ENCODE measurements at places on chromosomes 12 and 14. TPM values are rescaled to one million over a fixed set of nuclear protein-coding genes. Genes with fewer than 3 reads are reported as not detected.
A peak's percentile ranks its signal among the peaks of the same experiment; 100 is the strongest.

GRCh38 chr12:127306604-127307215, 960.3 kb upstream of the TMEM132C start:
- H3K27ac ChIP-seq, result no peak overlapping the region
- DNase-seq, result no peak
- no peaks in the 10 kb centered on the region for H3K36me3 ChIP-seq
- H3K4me3 ChIP-seq, result no peak overlapping the region
- no peaks in the 10 kb centered on the region for H3K27me3 ChIP-seq

GRCh38 chr12:47391566-47391965, 311.8 kb upstream of the AMIGO2 start:
- peaks cover 77% of the 10 kb centered on the region for H3K4me1 ChIP-seq
- H3K27ac ChIP-seq, result peak overlapping the region; percentile 99
- H3K27me3 ChIP-seq, result no peaks in the 10 kb centered on the region
- DNase-seq, result peak; percentile 88

- H3K27me3 ChIP-seq, result no peaks in the 10 kb centered on the region
- peaks cover 19% of the 10 kb centered on the region for H3K36me3 ChIP-seq
- DNase-seq, result no peak
- H3K4me3 ChIP-seq, result no peak overlapping the region
- H3K4me1 ChIP-seq, result no peaks in the 10 kb centered on the region
Measured at GRCh38 chr12:112261559-112261958, 120.7 kb downstream of the HECTD4 start.

DNA sequence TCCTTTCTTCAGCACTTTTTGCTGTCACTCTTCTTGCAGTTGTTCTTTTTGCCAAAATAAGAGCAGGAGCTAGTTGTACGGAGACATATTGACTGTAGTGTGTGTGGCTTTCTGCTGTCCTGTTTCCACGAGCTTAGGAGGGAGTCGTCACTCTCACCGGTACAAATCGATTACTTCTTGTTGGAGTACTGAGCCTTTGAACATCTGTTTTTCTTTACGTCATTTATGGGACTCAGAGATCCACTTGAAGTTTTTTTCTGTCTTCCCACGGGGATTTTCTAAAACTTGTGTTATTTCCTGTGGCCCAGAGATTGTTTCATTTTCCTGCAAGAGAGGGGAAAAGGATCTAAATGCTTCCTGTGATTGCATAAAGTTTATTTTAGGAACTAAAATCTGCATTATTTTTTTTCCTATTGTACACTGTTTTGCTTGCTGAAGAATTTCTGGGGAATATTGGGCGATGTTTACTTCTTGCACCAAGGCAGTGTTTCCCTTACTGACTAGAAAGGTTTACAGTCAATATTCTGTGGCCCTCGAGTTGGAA, 199.8 kb upstream of the ARHGAP5 start:
- H3K4me3 ChIP-seq, result no peak overlapping the region
- H3K36me3 ChIP-seq, result no peaks in the 10 kb centered on the region
- H3K27ac ChIP-seq, result no peak overlapping the region
- peaks cover 5% of the 10 kb centered on the region for H3K4me1 ChIP-seq
- DNase-seq, result no peak

DNA sequence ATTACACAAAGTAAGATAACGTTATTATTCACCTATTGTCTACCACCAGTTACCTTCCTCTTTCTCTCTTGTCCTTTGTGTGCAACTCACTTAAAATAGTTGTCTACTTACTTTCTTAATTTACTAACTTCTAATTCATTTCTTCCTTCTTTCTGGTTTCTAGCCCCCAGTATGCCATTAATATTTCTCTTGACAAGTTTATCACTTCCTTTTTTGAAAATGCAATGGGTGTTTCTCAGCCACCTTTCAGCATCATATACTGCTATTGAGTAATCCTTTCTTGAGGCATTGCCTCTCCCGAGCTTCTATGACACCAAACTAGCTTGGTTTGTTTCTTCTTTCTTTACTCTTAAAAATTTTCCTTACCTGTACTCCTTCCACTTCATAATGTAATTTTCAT, 633.6 kb downstream of the TMTC2 start:
- H3K36me3 ChIP-seq, result no peaks in the 10 kb centered on the region
- no peaks in the 10 kb centered on the region for H3K27me3 ChIP-seq
- DNase-seq, result no peak
- H3K4me1 ChIP-seq, result no peaks in the 10 kb centered on the region
- no peak overlapping the region for H3K4me3 ChIP-seq

- H3K27me3 ChIP-seq, result no peaks in the 10 kb centered on the region
- H3K36me3 ChIP-seq, result no peaks in the 10 kb centered on the region
- no peaks in the 10 kb centered on the region for H3K4me1 ChIP-seq
- no peak overlapping the region for H3K4me3 ChIP-seq
- H3K27ac ChIP-seq, result no peak overlapping the region
Measured at GRCh38 chr12:126286203-126286602, 1221.0 kb downstream of the AACS start.

GRCh38 chr12:118237052-118237665, 101.2 kb downstream of the PEBP1 start:
- no peak overlapping the region for H3K27ac ChIP-seq
- H3K36me3 ChIP-seq, result peaks cover 46% of the 10 kb centered on the region
- DNase-seq, result peak; percentile 6
- H3K4me3 ChIP-seq, result no peak overlapping the region
- peaks cover 8% of the 10 kb centered on the region for H3K4me1 ChIP-seq
- no peaks in the 10 kb centered on the region for H3K27me3 ChIP-seq

DNA sequence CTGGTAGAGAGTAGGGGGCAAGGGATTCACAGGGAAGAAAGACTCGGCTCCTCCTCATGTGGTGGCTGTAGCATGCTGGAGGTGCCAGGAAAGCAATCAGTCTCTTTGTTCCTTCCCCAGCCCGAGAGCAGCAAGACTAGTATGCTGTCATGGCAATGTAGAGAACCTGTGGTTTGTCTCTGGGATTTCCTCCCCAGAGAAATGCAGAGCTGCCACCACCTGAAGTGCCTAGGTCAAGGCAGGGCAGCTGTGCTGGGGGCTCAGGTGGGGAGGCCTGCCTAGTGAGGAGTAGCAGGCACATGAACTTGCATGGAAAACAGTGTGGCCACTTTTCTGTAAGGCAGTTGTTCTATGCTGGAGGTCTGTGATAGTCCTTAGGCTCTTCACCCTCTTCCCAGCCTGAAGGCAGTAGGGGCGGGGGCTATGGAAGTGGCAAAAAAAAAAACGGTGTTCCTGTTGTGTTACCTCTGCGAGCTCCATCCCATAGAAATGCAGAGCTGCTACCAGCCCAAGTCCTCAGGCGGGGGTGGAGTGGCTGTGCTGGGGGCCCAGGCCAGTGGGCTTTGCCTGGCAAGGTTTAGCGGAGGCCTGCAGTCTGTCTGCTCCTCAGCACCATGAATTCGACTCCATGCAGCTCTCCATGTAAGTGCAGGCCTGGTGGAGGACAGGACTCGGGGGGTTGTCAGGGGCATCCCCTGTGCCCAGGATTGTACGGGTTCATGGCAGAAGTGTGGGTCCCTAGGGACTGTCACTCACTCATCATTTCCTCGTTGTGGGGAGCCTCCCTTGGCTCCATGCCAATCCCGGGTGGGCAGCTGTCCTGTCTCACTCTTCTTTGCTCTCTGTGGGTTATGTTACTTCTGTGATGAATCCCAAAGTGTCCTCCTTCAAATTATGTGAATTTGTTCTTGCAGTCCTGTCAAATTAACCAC, 4.1 kb upstream of the CLEC4D start:
- H3K27ac ChIP-seq, result no peak overlapping the region
- H3K36me3 ChIP-seq, result no peaks in the 10 kb centered on the region
- peaks cover 45% of the 10 kb centered on the region for H3K27me3 ChIP-seq
- no peaks in the 10 kb centered on the region for H3K4me1 ChIP-seq

- no peak overlapping the region for H3K4me3 ChIP-seq
- H3K27me3 ChIP-seq, result peaks cover 34% of the 10 kb centered on the region
- DNase-seq, result no peak
- peaks cover 15% of the 10 kb centered on the region for H3K4me1 ChIP-seq
- H3K27ac ChIP-seq, result no peak overlapping the region
Measured at GRCh38 chr12:6193853-6194815, 6.1 kb upstream of the CD9 start.

DNA sequence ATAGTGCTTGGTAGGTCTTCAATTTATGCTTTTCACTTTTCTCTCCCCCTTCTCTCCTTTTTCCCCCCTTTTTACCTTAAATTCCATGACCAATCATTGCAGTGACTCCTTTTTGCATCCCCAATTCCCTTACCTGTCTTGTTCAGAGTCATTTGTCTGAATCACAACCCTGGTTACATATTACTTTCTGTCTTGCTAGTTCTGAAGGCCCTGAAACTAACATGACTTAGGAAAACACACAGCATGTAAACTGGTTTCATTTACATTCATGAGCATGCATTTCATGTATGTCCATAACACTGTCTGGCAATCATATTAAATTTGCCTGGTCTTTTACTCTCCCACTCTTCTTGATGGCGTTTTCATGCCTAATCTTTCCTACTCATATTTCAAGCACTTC, 20.3 kb upstream of the FOXG1 start:
- DNase-seq, result no peak
- H3K27me3 ChIP-seq, result no peaks in the 10 kb centered on the region
- H3K36me3 ChIP-seq, result no peaks in the 10 kb centered on the region
- no peak overlapping the region for H3K27ac ChIP-seq
- H3K4me1 ChIP-seq, result no peaks in the 10 kb centered on the region

DNA sequence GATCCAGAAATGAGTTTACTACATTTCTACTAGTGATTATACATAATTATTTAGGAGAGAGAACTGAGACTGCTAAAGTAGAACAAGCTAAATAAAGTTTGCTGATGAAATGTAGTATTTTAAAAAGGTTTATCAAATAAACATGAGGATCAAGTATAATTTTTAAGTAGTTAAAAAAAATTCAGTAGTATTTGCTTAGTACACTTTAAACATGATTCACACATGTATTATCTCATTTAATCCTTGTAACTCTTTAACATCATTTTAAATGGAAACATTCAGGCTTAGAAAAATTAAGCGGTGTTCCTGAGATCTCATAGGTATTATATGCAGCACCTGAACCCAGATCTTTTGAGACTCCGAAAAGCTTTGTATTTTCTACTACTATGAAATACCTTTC, 8.7 kb downstream of the SNW1 start:
- H3K4me3 ChIP-seq, result no peak overlapping the region
- DNase-seq, result no peak
- H3K4me1 ChIP-seq, result peaks cover 8% of the 10 kb centered on the region
- no peaks in the 10 kb centered on the region for H3K27me3 ChIP-seq
- H3K36me3 ChIP-seq, result peaks cover 53% of the 10 kb centered on the region

GRCh38 chr12:52037248-52037861, 13.9 kb upstream of the NR4A1 start:
- H3K4me1 ChIP-seq, result peaks cover 65% of the 10 kb centered on the region
- DNase-seq, result no peak
- peaks cover 20% of the 10 kb centered on the region for H3K27me3 ChIP-seq
- H3K4me3 ChIP-seq, result peak overlapping the region; percentile 77
- peak overlapping the region; percentile 23 for H3K27ac ChIP-seq

DNA sequence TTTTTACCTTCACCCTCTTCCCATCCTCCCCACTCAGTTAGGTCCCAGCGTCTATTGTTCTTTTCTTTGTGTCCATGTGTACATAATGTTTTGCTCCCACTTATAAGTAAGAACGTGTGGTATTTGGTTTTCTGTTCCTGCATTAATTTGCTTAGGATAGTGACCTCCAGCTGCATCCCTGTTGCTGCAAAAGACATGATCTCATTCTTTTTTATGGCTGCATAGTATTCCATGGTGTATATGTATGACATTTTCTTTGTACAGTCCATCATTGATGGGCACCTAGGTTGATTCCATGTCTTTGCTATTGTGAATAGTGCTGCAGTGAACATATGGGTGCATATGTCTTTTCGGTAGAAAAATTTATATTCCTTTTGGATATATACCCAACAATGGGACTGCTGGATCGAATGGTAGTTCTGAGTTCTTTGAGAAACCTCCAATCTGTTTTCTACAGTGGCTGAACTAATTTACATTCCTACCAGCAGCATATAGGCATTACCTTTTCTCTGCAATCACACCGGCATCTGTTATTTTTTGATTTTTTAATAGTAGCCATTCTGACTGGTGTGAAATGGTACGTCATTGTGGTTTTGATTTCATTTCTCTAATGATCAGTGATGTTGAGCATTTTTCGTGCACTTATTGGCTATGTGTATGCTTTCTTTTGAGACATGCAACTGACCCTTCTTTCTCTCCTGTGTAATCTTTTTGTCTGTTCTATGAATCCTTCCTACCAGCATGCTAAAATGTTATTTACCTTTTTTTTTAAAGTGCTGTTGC, 279.7 kb upstream of the AMIGO2 start:
- H3K36me3 ChIP-seq, result peaks cover 28% of the 10 kb centered on the region
- no peak for DNase-seq
- H3K27me3 ChIP-seq, result no peaks in the 10 kb centered on the region
- peak overlapping the region; percentile 51 for H3K27ac ChIP-seq

DNA sequence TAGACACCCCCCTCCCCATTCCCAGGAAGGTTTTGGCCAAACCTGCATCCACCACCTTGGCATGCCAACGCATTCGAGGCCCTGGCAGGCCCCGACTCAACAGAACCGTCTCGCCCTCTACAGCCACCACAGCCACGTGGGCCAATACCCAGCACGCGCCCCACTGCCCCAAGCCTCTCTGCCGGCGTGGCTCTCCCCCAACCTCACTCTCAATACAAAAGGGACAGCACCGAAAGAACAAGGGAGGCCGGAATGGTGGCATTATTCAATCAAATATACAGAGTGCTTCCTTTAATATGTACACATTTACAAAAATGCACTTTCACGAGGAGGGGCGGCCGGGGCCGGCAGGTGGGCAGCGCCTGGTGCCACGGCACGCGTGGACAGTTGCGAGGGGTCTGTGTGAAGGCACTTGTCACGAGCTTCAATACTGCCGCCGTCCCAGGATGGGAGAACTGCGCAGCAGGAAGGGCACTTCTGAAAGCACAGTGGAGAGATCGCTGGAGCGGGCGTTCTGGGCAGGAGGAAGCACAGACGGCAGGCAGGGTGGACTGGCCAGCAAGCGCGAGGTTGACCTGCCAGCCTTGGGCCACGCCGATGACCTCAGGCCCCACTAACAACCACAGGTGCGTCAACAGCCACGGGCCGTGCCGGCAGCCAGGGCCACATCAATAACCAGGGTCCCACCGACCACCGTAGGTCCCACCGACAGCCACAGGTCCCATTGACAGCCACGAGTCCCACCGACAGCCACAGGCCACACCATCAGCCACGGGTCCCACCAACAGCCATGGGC, 26.9 kb downstream of the JAG2 start:
- no peaks in the 10 kb centered on the region for H3K4me1 ChIP-seq
- no peaks in the 10 kb centered on the region for H3K27me3 ChIP-seq
- H3K27ac ChIP-seq, result no peak overlapping the region
- no peak overlapping the region for H3K4me3 ChIP-seq

GRCh38 chr14:89351221-89351515, 65.9 kb downstream of the FOXN3 start:
- peaks cover 42% of the 10 kb centered on the region for H3K4me1 ChIP-seq
- H3K27me3 ChIP-seq, result no peaks in the 10 kb centered on the region
- peak overlapping the region; percentile 93 for H3K27ac ChIP-seq
- H3K4me3 ChIP-seq, result peak overlapping the region; percentile 84
- no peak for DNase-seq
- peaks cover 45% of the 10 kb centered on the region for H3K36me3 ChIP-seq

Gene PRIMA1
- not detected for total RNA-seq

Gene PPP1R36
- total RNA-seq, result 0.33 TPM

Gene ARPC3
- 300 TPM for total RNA-seq

Gene LARP4
- 117 TPM for total RNA-seq

Gene DHRS7
- total RNA-seq, result 42.9 TPM

Gene SYT1
- total RNA-seq, result not detected

Gene PRB2
- not detected for total RNA-seq

Gene OR6C74
- total RNA-seq, result not detected

Gene SSTR1
- total RNA-seq, result not detected

Gene KRT83
- not detected for total RNA-seq

Measured in activated CD4-positive, alpha-beta T cell treated with anti-CD3 and anti-CD28 coated beads, Interleukin-2, amount 10 ng/mL, durations not matched to agents 24 days and 14 days (primary cell).